HL-60 (cell line): ENCODE measurements at places on chromosomes 7 and 10.

GRCh38 chr7:50206453-50207250, 97.9 kb upstream of the IKZF1 start:
- DNase-seq = peak; percentile 83

GRCh38 chr10:45023426-45023825, 22.7 kb downstream of the ZNF22 start:
- DNase-seq = no peak

DNA sequence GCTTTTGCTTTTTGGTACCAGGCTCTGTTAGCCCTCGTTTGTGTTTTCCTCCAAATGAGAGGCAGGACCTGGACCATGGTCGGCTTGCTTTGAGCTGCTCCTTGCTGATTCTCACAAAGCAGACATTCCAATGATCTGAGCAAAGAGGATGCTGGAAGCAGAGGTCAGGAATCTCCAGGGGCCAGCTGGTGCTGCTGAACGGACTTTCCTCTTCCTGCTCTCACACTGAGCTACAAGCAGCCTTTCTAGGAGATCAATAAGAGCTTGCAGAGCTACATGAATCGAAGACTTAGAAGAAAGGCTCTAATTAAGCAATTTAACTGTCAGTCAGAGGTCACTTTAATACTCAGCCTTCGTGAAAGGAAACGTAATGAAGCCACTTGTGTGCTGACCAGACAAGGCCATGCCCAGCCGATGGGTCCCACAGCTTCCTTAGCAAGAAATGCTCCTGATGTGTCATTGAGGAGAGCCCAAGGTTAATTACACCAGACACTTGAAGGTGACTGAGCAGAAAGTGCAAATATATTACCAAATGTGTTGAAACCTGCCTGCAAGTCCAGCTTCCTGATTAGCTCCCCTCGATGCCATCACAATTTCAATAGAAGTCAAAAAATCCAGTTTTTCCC, 151.3 kb upstream of the RSU1 start:
- DNase-seq = no peak

- no peak for DNase-seq
Observed at GRCh38 chr10:121559326-121560026, 38.8 kb downstream of the FGFR2 start.

DNA sequence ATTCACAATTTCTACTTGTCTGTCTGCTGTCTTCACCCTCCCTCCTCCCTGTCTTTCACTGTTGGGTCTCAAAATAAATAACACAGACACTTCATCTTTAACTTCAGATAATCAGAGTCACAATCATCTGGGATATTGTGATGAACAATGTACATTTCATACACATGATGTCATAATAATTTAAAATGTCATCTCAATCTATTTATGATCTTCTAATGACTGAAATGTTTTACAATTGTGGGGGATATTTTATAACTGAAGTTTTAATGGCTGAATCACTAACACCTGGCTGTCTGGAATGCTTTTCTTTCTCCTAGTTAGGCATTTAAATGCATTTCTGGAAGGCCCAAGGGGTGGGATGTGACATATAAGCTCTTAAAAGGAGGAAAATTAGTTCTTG, 859.8 kb downstream of the LRMDA start:
- no peak for DNase-seq

DNA sequence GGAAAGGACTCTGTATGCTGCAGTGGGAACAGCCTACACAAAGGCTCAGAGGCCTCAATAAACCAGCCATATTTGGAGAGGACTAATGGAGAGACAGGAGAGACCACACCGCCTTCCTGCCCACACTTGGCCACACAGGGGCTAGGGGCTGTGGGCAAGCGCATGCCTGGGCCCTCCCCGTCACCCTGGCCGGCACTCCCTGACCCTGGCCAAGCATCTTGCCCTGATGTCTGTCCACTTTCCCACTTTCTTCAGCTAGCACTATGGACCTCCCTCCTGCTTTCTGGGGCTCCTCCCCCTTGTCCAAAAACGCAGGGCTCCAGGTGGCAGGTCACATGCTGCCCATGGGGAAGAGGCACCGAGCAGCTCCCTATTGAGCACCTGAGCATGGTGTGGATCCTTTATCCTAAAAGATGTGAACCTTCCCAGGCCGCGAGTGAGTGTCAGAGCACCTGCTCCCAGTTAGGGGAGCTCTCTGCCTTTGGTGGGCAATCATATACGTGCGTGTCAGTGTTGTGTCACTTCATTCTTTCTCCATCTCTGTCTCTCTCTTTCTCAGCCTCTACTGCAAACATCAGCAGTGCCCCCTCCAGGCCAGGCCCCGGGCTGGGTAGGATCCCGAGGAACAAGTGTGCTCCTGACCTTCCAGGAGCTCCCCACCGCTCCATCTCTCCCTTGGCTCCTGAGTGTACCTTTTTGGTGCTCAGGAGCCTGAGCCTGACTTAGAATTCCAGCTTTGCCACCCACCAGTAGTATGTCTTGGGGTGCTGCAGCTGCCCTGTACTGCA, 74.0 kb downstream of the ZMIZ1 start:
- DNase-seq = no peak

GRCh38 chr7:132275416-132276233, 300.6 kb downstream of the PLXNA4 start:
- no peak for DNase-seq

DNA sequence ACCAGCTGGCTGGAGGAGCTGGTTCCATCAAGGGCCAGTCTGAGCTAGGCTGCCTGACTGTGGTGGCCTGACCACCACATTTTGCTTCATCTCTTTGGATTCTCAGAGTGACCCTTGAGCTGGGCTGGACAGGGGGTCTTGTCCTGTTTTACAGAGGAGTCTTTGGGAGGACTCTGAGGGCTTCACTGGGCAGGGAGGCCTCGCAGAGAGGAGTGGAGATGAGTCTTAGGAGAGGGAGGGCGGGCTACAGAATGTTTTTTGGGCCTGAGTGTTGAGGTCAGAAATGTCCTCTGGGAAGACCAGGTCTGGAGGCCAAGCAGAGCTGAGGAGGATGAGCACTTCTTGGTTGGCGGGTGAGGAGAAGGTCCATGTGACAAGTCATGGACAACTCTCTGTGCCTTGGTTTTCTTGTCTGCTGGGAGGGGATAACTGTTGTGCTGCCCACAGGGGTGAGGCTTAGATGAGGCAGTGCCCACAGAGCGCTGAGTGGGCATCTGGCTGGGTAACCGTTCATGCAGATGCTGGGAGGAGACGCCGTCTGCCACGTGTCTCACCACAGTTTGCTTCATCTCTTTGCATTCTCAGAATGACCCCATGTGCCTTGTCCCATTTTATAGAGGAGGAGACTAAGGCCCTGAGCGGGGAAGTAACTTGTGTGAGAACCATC, 9.4 kb downstream of the TSPAN15 start:
- DNase-seq = no peak
